ENCODE measurements at places on chromosomes 1 and 21. TPM values are rescaled to one million over a fixed set of nuclear protein-coding genes. Genes with fewer than 3 reads are reported as not detected.

GRCh38 chr1:160744852-160745520 lies 5.9 kb downstream of the SLAMF7 start:
- no peak for DNase-seq
- peaks cover 77% of the 10 kb centered on the region for H3K4me1 ChIP-seq
- no peaks in the 10 kb centered on the region for H3K36me3 ChIP-seq
- no peak overlapping the region for H3K27ac ChIP-seq
- no peaks in the 10 kb centered on the region for H3K27me3 ChIP-seq

DNA sequence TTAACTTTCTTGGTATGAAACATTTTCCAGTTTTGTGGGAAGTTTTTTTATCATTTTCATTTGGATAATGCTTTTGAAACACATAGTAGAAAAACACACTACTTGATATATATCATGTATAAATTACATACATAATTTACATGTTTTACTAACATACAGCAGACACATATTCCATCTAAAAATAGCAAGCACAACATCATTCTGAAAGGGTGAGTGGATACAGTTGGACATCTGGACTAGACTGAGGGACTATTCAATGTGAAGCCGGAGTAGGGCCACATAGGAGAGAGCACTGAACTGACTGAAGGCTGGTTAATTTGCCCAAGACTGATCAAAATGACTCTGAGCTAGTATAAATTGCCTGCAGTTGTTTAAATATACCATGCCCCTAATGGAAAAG lies 11.7 kb downstream of the CDKN2C start:
- no peak for DNase-seq
- H3K27ac ChIP-seq, result no peak overlapping the region
- H3K4me1 ChIP-seq, result peaks cover 4% of the 10 kb centered on the region
- H3K4me3 ChIP-seq, result no peak overlapping the region
- H3K27me3 ChIP-seq, result no peaks in the 10 kb centered on the region

DNA sequence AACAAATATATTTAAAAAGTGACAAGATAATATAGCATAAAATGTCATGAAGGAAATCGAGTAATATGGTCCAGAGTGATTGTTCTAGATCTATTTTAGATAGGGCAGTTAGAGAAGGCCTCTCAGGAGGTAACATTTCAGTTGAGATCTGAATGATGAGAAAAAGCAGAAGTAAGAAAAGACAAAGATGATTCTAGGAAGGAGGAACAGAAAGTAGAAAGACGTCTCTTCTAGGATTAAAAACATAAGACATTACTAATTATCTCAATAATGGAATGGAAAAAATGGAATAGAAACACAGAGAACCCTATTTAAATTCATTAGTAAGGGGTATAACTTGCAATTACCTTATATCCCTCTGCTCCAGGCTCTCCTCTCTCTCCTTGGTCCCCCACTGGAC lies 130.0 kb upstream of the ZNHIT6 start:
- no peak overlapping the region for H3K27ac ChIP-seq
- no peak overlapping the region for H3K4me3 ChIP-seq
- no peaks in the 10 kb centered on the region for H3K36me3 ChIP-seq
- H3K27me3 ChIP-seq, result no peaks in the 10 kb centered on the region
- no peaks in the 10 kb centered on the region for H3K4me1 ChIP-seq
- no peak for DNase-seq

DNA sequence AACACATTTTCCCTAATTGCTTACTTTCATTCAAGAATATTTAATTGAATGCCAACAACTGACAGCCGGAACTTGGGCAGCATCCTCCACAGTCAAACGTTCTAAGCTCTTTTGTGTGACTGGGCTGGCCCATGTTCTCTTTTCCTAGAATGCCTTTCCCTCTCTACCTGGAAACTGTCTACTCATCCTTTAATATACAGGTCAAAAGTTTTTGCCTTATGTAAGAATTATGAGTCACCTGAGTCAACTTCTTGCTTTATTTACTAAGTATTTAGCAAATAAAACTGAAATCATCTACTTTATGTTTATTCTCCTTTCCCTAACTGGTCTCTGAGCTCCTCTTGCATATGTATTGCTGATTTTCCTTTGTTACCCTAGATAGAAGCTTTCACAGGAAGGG lies 172.2 kb downstream of the CHRM3 start:
- H3K36me3 ChIP-seq, result no peaks in the 10 kb centered on the region
- DNase-seq, result no peak
- H3K27ac ChIP-seq, result no peak overlapping the region

GRCh38 chr1:154938604-154939399 lies 2.3 kb upstream of the PMVK start:
- H3K27me3 ChIP-seq, result no peaks in the 10 kb centered on the region
- no peaks in the 10 kb centered on the region for H3K36me3 ChIP-seq
- DNase-seq, result no peak
- peaks cover 66% of the 10 kb centered on the region for H3K4me1 ChIP-seq
- no peak overlapping the region for H3K4me3 ChIP-seq

DNA sequence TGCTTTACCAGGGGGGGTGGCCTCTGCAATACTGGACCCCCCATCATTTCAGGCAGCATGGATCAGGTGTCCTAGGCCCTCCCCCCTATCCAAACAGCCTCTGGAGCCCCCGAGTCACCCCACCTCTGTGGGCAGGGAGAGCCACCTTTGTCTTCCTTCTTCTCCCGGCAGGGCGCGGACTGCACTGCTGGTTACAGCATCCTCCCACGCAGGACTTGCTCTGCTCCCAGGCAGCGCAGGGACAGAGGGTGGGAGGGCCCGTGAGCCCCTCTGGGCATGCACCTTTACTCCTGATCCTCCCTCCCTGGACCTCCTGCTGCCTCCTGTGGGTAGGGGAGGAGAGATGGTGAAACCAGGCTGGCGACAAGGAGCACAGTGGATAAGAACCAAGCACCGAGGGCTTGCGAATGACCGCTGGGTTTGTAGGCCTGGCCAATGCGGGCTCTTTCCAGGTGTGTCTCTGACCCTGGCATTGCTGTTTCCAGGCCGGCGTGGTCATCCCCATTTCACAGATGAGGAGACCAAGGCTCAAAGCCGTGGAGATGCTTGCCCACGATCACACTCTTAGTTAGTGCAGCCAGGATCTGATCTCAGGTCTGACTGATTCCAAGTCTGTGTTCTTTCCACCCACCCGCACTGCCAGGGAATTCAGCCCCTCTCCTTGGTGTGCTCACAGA lies 73.6 kb upstream of the TARDBP start:
- no peaks in the 10 kb centered on the region for H3K27me3 ChIP-seq
- no peaks in the 10 kb centered on the region for H3K36me3 ChIP-seq
- peaks cover 20% of the 10 kb centered on the region for H3K4me1 ChIP-seq
- no peak overlapping the region for H3K4me3 ChIP-seq
- H3K27ac ChIP-seq, result no peak overlapping the region

Gene THEM5
- total RNA-seq, result not detected

Gene NBPF3
- 3.9 TPM for total RNA-seq

Gene S100A5
- total RNA-seq, result 0.61 TPM

Gene PRAMEF14
- not detected for total RNA-seq

All from CD8-positive, alpha-beta memory T cell (primary cell).